ENCODE measurements at places on chromosomes 7 and 10.

DNA sequence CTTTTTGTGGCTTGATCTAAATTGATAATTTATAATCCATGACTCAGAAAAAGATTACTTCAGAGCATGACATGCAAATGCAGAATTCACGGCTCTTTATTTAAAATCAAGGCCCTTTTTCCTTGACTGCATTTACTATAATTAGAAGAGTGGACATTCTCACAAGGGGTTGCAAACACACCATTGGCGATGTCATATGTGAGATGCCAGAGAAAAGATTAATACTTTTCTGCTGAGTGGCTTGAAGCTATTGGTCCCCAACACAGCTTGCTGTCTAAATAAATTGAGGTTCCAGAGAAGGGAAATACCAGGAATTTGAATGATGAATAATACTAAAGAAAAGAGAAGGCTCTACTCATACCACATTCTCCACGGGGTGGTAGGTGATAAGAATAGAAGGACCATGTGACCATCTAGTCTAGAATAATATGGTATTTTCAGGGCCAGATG is 78.7 kb upstream of the ARID5B start:
- DNase-seq: no peak

- DNase-seq: no peak
Observed at GRCh38 chr10:115436999-115437398, 343.8 kb downstream of the ATRNL1 start.

DNA sequence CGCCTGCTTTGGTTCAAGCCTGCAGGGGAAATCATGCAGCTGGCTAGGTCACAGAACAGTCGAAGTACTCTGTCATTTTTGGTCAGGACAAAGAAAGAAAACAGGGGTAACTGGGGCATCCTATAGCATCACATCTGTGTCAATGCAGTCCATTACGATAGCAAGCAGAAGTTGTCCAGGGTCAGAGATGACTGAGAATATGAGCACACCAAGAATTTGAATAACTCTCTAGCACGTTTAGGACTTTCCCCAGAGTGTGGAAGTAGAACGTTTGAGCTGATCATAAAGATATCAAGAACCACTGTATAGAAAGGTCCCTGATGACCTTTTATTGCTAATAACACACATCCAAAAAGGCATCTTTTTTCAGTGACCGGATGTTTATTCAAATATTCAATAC is 12.7 kb upstream of the HECW1 start:
- no peak for DNase-seq

- no peak for DNase-seq
Observed at GRCh38 chr10:89651205-89651915, 6.3 kb upstream of the PANK1 start.

DNA sequence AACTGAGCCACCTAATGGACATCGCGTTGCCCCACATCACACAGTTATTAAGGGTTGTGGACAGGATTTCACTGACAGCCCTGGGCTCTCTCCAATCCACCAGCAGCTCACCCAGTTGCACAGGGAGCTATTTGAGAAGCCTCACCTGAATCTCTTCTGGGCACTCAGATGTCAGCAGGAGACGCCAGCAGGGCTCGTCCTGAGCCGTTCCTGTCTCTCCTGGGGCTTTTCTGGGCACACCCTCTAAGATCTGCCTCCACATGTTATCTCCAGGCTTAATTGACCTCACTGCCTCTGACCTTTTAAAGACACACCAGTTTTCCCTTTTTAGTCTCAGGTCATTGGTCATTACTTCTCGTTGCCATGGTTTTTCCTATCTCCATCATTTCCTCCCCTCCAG is 63.0 kb downstream of the GRID1 start:
- DNase-seq: no peak
